ENCODE measurements at places on chromosomes 11 and 22. TPM values are rescaled to one million over a fixed set of nuclear protein-coding genes. Genes with fewer than 3 reads are reported as not detected.

The GPHA2 gene
- not detected for total RNA-seq

The SMIM35 gene
- 0.47 TPM for total RNA-seq

The RAB3IL1 gene
- 30.1 TPM for total RNA-seq

The OLFML1 gene
- 6.5 TPM for total RNA-seq

The PNPLA5 gene
- total RNA-seq: not detected

GRCh38 chr22:45314054-45314721, 4.5 kb downstream of the FAM118A start:
- DNase-seq: no peak

DNA sequence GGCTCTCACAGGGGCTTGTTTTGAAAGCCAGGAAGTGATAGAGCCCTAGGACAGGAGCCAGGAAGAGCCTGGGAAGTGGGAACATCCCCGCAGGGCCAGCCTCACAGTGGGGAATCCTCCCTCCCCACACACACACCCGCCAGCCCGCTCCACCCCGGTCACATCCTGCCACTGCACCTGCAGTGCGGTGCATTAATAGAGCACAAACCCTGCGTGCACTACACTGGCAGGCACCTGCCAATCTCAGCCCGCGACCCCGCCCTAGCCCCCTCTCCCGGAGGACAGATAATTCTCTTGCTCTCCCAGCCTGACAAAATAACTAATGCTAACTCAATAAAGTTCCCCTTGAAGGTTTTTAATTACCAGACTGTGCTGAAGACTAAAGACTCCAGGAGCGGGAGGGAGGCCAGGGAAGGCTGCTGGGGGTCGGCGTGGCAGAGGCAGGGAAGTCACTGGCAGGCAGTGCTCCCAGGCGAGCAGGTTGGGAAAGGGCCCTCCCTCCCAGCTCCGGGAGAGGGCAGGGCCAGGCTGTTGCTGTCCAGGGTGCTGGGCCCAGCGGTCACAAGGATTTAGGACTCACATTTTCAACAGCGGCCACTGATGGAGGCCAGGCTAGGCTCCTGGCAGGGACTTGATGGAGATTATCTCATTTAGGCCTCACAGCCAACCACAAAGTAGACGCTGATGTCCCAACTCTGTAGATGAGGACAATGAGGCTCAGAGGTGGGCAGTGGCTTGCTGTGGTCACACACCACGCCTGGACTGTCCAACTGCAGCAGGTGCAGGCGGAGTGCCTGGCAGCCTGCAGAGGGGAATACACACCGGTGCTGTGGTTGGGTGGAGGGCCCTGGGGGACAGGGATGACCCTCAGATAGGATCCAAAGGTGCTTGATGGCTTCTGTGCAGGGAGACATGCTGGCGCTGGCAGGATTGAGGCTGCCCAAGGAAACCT, 23.9 kb upstream of the TCF20 start:
- DNase-seq: no peak

DNA sequence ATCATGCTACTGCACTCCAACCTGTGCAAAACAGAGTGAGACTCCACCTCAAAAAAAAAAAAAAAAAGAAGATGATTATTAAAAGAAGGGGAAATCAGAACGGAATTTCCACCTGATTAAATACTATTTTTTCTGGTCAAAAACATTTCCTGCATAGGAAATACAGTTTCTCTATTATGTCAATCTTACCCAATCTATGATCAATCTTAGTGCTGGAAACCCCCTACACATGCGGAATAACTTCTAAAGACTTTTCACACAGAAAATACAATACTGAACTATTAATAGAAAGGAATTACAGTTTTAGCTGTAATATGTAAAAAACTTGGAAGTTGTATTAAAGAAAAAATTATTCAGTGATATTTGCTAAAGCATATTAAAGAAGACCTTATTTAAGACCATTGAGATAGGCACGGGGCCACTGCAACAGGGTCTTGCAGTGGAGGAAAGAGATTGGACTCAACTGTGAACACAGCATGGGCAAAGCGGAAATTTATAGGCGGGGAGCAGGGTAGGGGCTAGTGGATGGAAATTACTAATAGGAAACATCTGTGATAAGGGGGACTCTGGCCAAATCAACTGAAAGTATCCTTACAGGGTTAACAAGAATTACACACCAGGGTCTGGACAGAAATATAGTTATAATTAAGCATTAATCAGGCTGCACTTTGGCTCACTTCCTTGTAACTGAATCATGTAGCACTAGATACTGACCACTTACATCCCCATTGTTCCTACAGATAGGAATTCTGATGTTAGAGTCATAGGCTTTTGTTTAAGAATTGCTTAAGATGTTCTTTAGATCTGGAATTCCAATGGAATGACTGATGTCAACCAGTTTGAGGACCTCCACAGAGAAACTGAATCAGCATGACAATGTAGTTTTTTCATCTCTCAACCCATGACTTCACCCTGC, 411.5 kb upstream of the DDI1 start:
- DNase-seq: no peak

DNA sequence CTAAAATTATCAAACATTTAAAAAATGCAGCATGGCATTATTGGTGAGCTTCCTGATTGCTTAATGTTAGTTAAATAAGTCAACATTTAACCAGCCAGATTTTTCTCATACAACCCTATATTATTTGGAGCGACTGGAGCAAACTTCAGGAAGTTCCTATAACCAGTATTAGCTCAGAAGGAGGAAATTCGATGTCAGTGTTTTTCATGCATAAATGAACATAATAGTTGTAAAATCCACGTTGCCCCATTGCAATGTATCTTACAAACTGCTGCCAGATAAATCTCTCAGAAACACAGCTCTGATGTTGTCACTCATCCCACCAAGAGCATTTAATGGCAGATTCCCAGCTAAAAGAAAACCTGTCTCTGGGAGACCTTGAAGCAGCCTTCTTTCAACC, 278.5 kb downstream of the CASP12 start:
- DNase-seq: no peak

DNA sequence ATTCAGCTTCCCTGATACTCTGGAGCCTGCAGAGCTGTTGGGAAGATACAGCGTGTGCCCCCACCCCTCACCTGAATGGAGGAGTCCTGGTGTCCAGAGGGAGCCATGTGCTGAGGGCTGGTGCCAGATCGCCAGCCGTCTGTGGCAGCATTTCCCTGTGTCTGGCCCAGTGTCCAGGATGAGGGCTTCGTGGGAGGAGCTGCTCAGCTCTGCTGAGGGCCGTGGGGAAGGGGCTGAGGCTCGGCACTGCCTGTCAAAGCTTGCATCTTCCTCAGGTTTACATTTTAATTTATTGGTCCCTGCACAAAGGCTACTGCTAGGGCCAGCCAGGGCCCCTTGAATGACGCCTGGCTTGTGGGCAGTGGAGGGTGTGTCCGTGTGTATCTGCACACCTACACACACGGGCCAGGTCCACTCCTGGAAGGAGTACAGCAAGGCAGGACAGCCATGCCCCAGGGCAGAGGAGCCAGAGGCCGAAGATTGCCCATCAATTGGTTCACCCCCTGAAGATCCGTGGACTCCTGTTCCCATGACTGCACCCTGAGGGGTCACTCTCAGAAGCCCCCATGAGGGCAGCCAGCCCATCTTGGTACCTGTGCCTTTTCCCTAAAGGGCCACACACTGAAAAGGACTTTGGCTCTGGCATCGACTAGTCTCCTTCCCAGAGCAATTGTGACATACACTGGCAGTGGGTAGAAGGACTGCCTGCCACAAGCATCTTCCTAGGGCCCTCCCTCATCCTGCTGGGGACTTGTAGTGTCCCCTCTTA, 107.7 kb upstream of the PARVA start:
- no peak for DNase-seq

GRCh38 chr11:117020287-117020686, 77.9 kb downstream of the SIK3 start:
- no peak for DNase-seq

GRCh38 chr11:118602331-118602730, 5.1 kb upstream of the PHLDB1 start:
- DNase-seq: no peak

DNA sequence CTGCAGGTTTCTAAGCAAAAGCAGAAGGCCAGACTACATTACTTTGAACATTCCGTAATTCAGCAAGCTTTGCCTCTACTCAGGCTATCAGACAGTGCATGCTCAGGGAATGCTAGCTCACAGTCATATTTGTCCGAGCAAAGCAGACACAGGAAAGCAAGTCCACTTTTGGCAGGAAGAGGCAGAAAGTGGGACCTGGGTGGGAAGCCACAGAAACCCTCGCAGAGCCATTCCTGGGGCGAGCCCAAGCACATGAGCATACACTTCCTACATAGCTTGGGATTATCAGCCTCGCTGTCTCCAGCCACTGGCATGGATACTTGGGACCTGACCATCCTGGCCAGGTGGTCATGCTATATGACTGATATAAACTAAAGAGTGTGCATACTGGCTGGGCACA, 113.3 kb downstream of the TRIM29 start:
- no peak for DNase-seq

DNA sequence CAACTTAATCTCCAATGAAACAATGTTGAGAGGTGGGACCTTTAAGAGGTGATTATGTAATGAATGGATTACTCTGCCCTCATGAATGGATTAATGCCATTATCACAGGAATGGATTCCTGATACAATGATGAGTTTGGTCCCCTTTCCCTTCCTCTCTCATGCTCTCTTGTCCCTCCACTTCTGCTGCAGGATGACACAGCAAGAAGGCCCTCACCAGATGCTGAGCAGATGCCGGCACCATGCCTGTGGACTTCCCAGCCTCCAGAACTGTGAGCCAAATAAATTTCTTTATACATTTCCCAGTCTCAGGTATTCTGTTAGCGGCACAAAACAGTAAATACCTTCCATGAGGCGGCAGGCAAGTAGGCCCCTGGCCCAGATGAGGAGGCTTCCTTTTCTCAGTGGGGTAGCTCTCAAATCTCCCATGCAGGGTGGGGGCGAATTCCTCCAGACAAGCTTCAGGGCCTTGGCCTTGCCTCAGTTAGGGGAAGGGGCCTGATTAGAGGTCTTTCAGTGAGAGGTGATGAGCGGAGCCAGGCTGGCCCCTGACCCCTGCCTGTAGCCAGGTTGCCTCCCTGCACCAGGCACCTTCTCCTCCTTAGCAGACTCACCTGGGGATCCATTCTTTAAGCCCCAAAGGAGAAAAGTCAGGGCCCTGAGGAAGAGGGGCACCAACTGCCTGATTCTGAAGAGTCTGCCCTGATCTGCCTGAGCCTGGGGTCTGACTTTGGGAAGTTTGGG, 86.0 kb downstream of the RRM1 start:
- no peak for DNase-seq

DNA sequence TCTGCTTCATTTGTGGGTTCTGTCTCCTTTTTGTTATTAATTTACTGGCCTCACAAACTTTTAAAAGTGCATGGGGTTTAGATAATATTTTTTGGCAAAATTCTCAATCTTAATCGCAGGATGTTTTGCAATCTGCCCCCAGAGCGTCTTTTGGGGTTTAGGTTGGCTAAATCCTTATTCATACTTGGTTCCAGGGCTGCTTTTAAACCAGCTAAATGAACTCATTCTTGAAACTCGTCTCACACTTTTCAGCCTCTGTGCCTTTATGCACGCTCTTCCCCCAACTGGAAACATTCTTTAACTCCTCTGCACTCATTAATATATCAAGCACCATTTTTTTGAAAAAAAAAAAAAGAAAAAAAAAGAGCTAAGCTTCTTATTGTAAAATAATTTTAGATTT, 131.7 kb downstream of the KIF18A start:
- no peak for DNase-seq

DNA sequence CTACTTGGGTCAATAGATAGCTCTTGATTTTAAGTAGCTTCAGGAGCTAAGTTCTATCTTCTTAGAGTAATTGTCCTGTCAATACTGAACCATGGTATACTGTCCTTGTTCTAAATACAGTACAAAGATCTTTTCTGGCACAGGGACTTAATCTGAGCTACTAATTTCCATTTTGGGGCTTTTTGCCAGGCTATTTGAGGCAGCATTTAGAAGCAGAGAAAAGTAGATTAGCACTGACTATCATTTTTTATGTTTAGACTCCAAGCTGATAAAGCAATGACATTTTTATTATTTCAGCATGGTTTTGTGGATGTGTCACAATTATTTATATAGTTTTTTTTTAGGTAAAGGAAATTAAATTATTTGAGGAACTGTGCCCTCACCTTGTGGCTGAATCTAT, 163.2 kb downstream of the FAT3 start:
- no peak for DNase-seq

DNA sequence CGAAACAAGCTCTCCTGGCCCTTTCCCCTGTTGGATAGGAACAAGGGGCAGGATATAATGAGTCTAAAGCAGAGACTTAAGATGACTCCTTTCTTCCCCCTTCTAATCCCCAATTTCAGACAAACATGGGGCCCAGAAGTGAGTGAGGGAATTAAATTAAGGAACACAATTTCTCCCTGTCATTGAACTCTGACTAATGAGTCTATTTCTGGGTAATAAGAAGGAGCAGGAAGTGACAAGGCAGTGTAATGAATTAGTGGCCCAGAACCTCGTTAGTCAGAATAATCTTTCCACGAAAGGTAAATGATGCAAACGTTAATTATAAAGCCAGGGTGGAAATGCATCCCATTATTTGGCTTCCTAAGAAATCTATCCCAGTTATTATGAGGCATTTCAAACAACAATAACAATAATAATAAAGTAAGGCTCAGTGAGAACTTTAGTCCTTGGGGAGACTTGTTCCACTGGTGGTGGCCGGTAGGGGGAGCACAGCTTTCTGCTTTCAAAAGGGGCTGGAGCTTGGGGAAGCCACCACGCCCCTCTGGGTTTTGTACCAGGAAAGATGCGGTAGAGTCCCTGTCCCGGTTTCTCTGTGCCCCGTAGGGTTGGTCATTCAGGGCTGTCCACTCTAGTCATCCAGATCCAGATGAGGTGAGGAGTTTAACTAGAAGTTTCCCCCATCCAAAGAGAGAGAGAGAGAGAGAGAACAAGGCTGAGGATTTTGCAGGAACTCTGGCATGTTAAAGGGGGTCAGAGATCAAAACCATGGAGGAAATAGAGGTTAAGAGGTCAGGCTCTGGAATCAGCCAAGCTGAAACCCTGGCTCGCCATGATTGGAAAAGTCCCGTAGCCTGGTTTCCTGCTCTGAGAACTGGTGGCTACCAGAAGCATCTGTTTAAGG, 298.3 kb downstream of the NTM start:
- no peak for DNase-seq

- DNase-seq: no peak
Observed at GRCh38 chr22:33620085-33620484, 300.2 kb downstream of the LARGE1 start.

DNA sequence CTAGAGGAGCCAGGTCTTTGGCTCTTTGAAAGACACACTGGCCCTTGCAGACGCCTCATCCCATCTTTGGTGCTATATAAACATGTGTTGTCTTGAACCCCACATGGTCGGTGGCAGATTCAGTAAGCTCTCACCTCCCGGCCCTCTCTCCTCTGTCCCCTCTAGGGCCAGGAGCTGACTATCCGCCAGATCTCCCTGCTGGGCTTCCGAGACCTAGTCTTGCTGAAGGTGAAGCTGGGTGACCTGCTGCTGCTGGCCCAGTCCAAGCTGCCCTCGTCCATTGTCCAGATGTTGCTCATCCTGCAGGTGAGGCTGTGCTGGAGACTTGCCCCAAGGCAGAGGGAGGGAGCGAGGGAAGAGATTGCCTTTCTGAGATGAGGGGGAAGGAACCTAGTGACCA, 63.9 kb downstream of the TRAF6 start:
- DNase-seq: no peak

Data from omental fat pad (tissue), 4 donors.